ENCODE measurements at places on chromosomes 13 and 19.

DNA sequence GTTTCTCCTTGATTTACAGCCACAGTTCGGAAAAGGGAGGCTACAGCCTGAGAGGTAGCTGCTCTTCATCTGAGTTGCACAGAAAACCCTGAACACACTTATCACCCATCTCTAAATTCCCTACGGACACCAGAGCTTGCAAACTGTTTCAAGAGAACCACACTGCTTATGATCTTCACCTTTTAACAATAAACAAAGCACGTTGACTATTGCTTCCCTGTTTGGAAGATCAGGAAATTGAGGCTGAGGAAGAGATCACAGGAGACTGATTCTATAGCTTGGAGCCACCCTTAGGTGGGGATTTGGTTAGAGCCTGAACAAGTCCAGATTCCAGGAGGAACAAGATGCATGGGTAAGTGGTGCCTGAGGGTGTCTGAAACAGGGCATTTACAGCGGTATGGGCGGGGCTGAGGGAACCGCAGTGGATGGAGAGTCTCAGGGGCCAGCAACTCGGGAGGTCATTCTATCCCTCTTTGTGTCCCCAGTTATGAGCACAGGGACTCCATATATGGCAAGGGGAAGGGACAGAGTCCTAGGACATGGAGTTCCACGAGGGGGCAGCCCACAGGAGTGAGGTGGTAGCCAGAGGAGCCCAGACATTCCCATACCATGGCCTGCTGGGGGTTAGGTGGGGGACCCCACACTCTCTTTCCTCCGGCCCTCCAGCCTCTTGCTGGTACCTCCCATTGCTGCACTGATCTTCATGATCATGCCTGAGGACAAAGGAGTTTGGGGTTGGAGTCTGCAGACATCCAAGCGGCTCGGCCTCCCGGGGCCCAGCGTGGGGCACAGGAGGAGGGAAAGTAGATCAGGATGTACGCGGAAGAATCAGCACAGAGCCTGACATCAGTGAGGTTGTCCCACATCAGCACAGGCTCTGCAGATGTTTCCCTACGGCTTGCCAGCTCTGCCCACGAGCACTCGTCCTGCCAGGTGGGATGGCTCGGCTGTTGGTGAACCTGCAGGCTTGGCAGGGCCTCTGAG is 162.3 kb upstream of the ZNF536 start:
- DNase-seq: no peak

DNA sequence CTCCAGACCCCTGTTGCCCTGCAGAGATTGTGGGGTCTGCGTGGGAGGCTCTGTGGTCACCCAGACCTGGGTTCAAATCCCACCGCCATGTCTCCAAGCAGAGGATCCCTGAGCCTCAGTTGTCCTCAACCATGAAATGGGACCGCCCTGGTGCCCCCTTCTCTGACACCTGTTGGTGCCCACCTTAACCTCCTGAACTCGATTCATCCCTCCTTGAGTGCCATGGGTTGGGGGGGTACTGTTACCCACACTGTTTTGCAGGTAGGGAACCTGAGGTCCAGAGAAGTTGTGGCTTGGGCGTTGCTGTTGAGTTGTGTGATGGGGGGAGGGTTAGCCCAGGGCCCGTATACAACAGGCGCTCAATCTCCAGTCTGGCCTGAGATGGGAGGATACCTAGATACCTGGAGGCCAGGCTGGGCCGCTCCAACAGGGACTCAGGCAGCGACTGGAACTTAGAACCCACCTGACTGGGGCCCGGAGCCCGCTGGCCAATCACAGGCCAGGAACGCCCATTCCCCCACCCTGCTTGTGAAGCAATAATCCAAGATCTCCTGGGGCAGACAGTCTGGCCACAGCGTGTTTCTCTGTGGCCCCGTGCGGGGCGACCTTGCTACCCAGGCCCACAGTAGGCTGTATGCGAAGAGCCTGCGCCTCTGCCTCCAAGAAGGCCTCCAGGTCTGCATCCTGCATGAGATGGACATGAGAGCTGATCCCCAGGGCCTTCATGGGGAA is 2.8 kb downstream of the ARID3A start:
- peak; percentile 47 for DNase-seq

GRCh38 chr19:37692956-37693620 is 26.5 kb downstream of the ZNF607 start:
- DNase-seq: no peak

DNA sequence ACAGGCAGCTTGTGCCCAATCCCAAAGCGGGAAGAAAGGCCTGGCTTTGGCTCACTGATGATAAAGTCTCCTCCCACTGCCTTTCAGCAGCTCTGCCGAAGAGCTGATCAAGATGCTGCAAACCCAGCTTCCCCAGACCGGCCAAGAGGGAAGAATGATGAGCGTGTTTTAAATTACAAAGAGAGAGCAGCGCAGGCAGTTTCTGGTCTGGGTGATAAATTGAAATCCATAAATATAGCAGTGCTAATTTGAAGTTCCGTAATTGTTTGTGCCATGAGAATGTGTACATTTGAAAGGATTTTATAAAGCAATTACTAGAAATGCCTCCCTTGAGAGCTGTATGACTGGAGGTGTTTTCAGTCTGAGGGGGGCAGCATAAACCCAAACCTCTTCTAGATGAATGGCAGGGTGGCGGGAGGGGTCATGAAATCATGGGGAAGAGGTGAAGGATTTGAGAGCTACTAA is 171.8 kb downstream of the STK24 start:
- no peak for DNase-seq

DNA sequence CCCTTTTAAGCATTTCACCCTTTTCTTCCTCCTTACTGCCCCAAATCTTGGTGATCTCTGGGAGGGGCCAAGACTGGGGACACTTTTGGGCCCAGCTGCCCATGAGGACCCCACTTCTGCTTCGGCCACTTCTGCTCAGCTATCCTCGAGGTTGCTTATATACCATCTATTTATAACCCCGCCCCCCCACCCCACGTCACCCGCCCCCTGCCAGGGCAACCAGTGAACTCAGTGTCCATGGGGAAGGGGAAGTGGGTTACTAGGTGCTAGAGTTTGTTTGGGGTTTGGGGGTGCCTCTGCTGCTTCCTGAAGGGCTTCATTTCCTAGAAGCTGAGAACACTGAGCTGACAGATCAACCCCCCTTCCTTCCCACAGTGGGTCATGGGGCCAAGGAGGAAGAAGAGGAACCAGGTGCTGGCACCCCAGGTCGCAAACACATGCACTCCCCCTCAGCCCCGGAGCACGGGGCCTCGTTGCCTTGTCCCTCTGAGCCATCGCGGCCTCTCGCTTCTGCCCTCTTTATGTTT is 6.1 kb upstream of the ADGRE5 start:
- DNase-seq: no peak

- DNase-seq: no peak
Measured at GRCh38 chr13:111503905-111504695, 183.7 kb downstream of the TEX29 start.

DNA sequence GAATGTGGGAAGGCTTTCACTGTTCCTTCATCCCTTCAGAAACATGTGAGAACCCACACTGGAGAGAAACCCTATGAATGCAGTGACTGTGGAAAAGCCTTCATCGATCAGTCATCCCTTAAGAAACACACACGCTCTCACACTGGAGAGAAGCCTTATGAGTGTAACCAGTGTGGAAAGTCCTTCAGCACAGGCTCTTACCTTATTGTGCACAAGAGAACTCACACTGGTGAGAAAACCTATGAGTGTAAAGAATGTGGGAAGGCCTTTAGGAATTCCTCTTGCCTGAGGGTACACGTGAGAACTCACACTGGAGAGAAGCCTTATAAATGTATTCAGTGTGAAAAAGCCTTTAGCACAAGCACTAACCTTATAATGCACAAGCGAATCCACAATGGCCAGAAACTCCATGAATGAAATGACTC is 18.6 kb downstream of the ZNF177 start:
- DNase-seq: no peak

GRCh38 chr19:3285647-3286176 is 61.3 kb downstream of the CELF5 start:
- no peak for DNase-seq

GRCh38 chr13:33272531-33273124 is 12.9 kb downstream of the STARD13 start:
- DNase-seq: no peak

GRCh38 chr13:84191139-84191538 is 308.9 kb upstream of the SLITRK1 start:
- DNase-seq: no peak

GRCh38 chr19:6211632-6212402 is 68.0 kb downstream of the MLLT1 start:
- no peak for DNase-seq

DNA sequence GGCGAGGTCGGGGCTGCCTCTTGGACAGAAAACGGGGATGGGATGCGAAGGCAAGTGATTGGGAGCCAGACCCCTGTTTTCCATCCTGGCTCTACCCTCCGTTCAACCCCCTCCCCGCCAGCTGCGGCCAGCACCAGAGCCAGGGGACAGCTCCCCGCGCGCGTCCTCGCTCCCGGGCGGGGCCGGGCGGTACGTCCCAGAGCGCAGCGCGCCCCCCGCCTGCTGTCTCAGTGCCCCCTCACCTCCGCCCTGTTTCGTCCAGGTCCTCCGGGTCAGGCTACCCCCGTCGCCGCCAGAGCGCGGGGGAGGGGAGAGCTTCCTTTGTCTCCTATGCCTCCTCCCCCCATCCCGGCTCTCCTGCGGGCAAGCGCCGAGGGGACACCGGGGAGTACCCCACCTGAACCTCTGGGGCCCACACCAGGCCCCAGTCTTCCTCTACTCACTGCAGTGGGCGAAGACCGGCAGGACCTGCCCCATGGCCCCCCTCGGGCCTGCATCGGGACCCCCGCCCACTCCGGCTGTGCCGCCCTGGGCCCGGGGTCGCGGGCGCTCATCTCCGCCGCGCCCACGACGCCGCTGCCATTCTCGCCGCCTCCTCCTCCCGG is 396 bp downstream of the RTN2 start:
- DNase-seq: peak; percentile 69

- no peak for DNase-seq
Measured at GRCh38 chr13:95226932-95227695, 74.1 kb downstream of the ABCC4 start.

DNA sequence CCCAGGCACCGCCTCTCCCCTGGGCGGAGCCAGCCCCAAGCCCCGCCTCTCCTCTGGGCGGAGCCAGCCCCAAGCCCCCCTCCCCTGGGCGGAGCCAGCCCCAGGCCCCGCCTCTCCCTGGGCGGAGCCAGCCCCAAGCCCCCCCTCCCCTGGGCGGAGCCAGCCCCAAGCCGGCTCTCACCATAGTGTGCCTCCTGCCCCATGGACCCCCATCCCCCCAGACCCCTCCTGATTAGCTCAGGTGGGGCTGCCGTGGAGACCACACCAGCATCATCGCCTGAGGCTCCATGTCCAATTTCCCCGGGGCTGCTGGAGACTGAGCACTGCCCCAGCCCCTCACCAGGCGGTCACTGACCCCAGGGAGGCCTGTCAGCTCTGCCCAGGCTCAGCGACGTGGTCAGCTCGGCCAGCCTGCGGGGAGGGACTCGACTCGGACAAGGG is 4.2 kb upstream of the MADCAM1 start:
- peak; percentile 43 for DNase-seq

DNA sequence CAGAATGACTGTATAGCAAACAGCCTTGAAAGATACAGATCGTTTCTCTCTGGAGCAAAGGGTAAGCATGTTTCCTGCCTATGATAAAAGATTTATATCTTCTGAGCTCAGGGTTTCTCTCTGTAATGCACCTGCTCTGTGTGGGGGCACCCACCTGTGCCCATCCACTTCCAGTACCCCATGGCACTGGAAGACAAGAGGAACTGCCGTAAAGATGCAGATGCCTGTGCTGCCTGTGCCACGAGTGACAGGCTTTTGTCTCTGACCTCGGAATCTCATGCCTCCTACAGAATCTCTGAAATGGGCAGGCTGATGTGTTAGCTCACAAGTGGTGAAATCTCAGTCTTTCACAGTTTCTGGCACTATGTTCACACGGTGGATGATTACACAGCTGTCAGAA is 50.3 kb upstream of the ATP11A start:
- no peak for DNase-seq

GRCh38 chr19:45001087-45001739 is at the start of gene RELB:
Gene RELB, plus strand, starts transcription at chr19:45001464. Its CDS starts 116 bp downstream, at chr19:45001580.
- peak; percentile 98 for DNase-seq

DNA sequence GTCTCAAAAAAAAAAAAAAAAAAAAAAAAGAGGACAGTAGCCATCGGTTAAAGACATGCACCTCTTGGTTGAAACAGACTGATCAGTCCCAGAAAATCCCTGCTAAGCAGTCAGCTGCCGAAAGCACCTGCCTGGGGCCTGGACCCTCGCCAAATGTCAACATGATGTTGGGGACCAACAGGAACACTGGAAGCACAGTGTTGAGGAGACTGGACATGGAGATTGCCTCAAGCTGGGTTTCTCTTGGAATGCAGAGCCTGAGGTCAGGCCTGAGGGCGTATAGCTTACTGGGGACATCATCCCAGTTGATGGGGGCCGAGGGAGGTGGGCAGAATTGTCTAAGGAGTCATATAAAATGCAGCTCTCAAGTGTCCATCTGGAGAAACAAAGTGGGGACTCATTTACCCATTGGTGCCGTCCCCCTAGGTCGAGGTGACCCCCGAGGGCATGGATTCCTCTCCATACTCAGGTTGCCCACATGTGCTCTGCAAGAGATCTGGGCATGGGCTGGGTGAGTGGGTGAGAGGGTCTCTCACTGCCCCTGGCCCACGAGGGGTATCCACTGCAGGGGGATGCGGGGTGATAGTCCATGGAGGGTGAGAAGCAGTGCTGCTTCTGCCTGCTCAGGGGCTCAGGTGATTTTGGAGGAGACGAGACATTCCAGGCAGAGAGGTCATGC is 164.5 kb downstream of the URI1 start:
- no peak for DNase-seq

DNA sequence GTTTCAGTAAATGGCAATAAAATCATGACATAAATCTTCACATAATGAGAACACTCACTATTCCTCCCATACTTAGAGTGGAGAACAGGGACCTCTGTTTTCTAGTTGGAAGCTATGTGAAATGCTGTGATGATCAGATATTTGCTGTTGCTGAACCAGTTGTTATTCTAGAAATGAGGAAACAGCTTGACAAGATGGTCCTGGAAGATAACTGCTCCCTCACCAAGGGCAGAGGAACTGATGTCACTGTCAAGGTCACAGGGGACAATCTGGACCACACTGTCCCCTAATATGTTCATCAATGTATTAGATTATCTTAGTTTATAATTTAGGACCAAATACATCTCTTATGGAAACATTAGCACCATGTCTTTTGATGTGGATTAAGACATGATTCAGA is 1173.3 kb downstream of the PCDH17 start:
- DNase-seq: no peak

- DNase-seq: peak; percentile 68
Measured at GRCh38 chr19:1767464-1767933, 14.2 kb downstream of the ONECUT3 start.

GRCh38 chr13:100680131-100680530 is 5.5 kb upstream of the TMTC4 start:
- DNase-seq: no peak

- DNase-seq: no peak
Measured at GRCh38 chr13:102726430-102726829, 31.6 kb upstream of the METTL21C start.

DNA sequence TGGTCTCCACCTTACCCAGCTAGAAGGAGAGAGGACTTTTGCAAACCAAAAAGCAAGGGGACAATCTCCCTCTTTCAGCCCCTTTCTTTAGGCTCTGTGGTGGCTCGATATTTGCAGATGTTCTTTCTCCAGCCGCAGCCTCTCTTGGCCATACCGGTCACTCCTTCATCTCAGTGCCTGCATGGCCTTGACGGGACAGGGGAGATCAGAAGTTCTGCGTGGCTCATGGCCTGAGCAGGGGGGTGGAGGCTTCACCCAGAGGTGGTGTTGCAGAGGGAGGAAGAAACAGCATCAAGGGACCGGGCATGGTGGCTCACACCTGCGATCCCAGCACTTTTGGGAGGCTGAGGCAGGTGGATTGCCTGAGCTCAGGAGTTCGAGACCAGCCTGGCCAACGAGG is 53.2 kb downstream of the MYO9B start:
- DNase-seq: no peak

GRCh38 chr19:2235381-2236063 is 607 bp downstream of the PLEKHJ1 start:
- peak; percentile 52 for DNase-seq
